ENCODE measurements at places on chromosomes 2 and 18. TPM values are rescaled to one million over a fixed set of nuclear protein-coding genes. Genes with fewer than 3 reads are reported as not detected.

DNA sequence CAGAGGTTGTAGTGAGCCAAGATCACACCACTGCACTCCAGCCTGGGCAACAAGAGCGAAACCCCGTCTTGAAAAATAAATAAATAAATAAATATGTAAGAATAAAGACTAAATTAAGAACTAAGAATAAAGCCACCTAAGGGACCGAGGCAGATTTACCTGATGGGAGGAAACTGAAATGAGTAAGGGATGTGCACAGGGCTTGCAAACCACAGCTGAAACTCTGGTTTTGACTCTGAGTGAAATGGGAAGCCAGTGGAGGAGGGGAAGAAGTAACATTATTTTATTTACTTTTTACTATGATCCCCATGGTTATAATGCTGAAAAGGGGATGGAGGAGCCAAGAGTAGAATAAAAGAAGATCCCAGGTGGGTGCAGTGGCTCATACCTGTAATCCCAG lies 107.3 kb downstream of the CABYR start:
- no peak for DNase-seq

- peak; percentile 70 for DNase-seq
Measured at GRCh38 chr2:85797921-85798320, 44.1 kb downstream of the ATOH8 start.

DNA sequence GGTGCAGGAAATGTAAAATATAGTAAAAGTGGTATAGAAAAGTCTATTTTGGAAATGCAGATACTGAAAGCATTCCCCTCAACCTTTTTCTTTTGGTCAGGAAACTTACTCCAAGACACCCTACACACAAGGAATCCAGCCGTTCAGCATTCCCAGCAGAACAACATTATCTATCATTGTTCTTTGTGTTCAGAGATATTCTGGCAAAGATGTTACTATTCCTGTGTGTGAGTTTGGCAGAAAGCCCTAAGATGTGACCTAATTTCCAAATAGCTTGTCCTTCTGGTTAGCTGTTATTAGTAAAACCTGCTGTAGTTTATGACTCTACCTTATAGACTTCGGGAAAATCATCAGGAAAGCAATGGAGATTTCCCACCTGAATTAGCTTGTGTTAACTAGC lies 78.1 kb upstream of the PELI1 start:
- DNase-seq = no peak

GRCh38 chr2:59881218-59881617 lies 672.2 kb downstream of the BCL11A start:
- DNase-seq = no peak

DNA sequence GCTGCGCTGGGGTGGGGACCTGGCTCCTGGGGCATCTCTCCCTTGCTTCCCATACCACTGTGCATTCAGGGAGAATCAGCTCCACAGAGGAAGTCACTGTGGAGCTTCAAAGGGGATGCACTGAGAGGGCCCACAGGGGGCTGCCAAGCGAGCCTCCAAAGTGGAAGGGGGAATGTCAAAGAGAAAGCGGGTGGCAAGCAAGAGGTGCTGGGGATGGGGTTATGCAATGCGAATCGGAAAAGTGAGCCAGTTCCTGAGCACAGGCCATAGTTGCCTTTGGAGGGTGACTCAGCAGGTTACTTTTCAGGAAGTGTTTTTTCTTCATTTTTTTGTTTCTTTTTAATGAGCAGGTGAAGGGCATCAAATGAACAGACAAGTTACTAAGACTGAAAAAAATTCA lies 17.6 kb downstream of the PMAIP1 start:
- DNase-seq = no peak

- DNase-seq = no peak
Measured at GRCh38 chr2:178949584-178949983, 100.4 kb downstream of the CCDC141 start.

DNA sequence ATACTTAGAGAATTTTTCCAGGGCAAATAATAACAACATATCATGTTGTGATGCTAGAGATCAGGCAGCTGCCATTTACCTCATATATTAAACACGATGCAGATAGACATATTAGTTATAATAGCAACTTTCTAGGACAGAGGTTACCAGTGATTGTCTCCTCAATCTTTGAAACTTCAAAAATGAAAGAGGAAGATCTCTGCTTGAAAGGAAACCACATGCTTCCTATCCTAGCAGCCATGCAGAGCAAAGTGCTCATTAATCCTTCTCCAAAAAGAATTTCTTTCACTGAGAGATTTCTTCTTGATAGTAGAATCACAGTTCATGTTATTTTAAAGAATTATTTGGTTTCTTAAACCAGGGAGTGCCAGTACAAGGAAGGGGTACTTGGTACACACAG lies 317.2 kb downstream of the CPS1 start:
- no peak for DNase-seq

GRCh38 chr2:160913323-160913722 lies 246.9 kb upstream of the TANK start:
- no peak for DNase-seq

GRCh38 chr2:180657054-180657453 lies 323.4 kb upstream of the UBE2E3 start:
- DNase-seq = peak; percentile 67

The PHOSPHO2 gene
- total RNA-seq = 2.1 TPM

The SCYGR3 gene
- not detected for total RNA-seq

The PNO1 gene
- 31.7 TPM for total RNA-seq

The NRBP1 gene
- 130 TPM for total RNA-seq

The NEB gene
- 2.6 TPM for total RNA-seq

The REL gene
- 3.2 TPM for total RNA-seq

The GKN2 gene
- not detected for total RNA-seq

Measured in LHCN-M2 (cell line).